EH (cell line): ENCODE measurements at places on chromosomes 6 and 20.
A peak's percentile ranks its signal among the peaks of the same experiment; 100 is the strongest.

- peak; percentile 44 for DNase-seq
These were observed 17.3 kb upstream of the MICA start for GRCh38 chr6:31386099-31386498.

DNA sequence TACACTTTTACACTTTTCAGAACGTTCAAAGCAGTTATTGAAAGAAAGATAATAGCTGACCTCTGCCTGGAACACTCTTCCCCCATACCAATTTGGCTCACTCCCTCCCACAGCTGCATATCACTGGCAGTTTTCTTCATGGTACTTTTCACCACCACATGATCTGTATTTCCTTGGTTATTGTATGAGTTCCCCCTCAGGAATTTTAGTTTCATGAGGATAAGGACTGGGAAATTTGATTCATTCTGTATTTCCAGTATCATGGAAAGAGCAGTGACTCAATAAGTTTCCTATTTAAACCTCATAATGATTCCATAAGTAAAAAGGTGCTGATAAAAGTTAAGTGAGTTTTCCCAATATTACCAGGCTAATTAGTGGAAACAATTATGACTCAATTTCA, 16.0 kb downstream of the HTR1B start:
- peak; percentile 77 for DNase-seq

DNA sequence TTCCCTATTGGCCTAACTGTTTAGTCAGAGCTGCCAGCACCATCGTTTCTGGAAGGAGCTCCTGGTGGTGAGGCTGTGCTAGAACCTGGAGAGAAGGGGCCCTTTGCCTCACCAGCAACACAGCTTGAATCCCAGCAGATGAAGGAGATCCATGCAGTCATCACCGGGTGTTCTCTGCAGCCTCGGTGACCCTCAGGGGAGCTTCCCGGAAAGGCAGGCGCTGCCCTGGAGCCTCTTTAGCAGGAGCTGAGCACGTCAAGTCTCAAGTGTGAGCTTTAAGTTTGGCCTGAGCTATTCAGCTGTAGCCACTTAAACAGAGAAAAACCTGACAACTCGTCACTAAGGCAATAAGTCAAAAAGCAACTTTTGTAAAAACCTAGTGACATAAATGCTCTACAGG, 181.2 kb upstream of the FOXQ1 start:
- no peak for DNase-seq

GRCh38 chr6:129342243-129342642, 367.7 kb downstream of the ARHGAP18 start:
- peak; percentile 40 for DNase-seq

DNA sequence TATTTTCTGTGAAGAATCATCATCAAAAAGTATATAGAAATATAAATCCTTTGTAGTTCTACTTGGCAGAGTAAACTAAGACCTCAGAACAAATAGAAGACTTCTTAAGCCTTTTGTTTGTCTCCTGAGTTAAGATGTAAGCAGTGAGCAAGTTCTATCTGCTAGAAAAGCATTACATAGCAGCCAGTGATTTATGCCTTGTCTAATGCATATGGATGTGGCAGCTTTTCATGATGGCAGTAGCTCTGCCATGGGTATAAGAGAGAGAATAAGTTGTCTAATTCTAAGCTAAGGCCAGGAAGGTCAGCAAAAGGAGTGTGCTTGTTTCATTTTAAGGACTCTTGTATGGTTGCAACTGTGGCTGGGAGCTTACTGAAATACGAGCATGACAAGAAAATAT, 920.2 kb downstream of the GRIK2 start:
- DNase-seq, result no peak

GRCh38 chr20:23368316-23369071, 6.5 kb downstream of the GZF1 start:
- DNase-seq, result peak; percentile 28

DNA sequence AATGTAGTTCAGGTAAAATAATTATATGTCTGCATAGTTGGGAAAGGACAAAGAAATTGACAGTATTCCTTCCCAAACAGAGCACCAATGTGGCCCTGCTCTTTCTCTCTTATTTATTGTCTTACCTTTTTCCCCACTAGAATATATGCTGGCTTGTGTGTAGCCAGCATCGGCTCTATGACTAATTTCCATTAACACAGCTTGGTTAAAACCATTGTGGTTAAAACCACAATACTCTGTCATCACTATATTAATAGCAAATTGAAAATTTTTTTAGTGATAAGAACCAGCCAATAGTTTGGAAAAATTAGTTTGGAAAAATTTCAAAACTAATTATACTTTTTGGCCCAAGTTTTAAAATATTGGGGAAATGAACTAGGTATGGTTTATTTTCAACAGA, 535.1 kb downstream of the UTRN start:
- no peak for DNase-seq

- DNase-seq, result no peak
These were observed 112.1 kb upstream of the GPR6 start for GRCh38 chr6:109865968-109866367.

DNA sequence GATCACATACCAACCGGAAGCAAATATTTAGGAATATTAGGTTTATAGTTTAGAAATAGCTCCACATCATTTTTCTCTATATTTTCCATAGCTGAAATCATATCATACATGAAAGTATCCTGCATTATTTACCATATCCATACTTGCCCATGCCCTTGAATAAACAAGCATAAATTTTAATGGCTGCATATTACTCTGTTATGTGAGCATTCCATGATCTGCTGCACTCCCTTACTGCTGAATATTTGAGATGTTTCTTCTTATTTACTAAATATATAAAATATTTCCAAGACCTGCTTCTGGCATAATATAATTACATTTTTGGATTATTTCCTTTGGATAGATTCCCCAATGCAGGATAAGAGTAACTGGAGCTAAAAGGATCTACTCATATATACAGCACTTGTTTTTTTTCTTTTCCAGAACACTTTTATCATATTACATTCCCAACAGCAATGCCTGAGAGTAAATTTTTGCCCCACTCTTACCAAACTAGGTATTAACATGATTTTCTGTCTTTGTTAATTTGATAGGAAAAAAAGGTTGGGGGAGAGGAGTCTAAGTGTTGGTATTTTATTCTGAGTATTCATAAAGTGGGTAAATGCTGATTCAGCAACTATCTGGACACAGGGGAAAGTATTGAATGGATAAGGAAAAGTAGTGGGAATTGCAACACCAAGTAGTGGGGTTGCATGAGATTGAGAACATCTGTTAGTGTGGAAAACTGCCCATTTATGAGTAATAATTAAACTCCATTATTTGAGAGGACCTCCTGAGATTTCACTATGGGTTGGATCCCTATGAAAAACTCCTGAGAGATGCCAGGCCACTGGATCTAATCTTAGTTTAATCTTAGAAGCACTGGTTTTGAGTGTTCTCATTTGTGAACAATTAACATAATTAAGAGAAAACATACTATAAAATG, 76.0 kb downstream of the MAN1A1 start:
- DNase-seq, result peak; percentile 9
